ENCODE measurements at places on chromosomes 6 and 20.
A peak's percentile ranks its signal among the peaks of the same experiment; 100 is the strongest.

GRCh38 chr6:107495196-107495643, 5.3 kb downstream of the SOBP start:
- peak; percentile 69 for DNase-seq

DNA sequence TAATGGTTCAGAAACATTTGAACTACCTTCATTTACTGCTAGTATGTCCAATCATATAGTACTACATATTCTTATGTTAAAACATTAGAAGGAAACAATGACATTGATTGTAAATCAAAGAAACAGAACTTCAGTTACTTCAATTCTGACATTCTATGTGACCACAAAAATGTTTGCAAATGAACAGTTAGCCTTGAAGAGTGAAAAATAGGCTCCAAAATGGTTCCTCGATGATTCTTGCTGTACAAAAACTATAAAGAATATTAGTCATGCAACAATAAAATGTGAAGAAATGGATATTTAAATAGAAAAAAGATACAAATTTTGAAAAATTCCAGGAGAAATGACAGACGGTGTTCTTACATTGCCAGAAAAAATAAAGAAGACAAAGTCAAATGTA, 686.9 kb downstream of the BCKDHB start:
- no peak for DNase-seq

GRCh38 chr6:124064317-124065113, 260.9 kb downstream of the NKAIN2 start:
- no peak for DNase-seq

DNA sequence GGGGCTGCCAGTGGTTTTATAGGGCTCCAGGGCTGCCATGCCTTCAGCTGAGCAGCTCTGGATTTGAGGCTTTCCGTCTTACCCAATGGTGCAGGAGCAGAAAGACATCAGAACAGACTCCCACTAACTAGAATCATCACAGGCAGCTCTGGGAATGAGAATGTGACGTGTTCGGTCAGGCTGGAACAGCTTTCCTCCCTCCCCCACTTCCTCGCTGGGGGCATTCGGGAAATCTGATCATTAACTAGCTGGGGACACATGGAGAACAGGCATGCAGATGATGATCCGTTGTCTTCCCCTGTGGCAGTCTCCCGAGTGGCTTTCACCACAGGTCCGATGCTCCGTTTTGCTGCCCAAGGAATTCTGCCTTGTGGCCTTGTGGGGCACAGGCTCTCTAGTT, 5.5 kb upstream of the MTG2 start:
- DNase-seq, result no peak

DNA sequence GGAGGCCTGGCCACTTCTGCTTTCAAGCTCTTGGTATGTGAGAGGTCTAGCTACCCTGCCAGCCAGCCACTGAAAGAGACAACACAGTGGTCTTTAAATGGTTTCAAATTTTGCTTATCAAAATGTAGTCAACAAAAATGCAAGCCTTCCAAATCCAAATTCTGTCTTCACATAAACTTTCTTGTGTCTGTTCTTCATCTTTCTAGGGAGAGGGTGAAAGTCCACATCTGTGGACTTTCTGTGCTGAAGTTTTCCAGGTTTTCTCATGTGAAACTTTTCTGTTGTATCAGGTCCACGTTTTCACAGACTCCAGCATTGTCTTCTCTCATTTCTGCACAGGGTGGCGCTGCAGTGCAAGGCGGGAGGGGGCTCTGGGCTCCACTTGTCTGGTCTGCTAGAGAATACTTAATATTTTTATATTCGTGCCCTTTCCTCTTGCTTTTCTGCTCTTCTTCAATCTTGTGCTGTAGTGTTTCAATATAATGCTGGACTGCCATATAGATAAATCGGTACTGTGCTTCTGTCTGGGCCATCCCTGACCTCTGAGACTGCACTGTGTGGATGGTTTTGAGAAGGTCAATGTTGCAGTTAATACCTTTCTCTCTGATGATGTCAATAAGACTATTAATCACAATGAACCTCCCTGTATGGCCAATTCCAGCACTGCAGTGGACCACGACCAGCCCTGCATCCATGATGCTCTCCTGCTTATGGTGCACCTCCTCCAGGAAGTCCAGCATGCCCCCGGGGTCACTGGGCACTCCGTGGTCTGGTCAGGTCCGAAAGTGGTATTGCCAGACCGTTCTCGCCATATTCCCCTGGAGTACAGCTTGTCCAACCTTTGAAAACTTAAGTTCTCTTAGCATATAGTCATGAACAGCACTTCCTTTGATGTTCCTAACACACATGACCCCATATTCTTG, 161.6 kb upstream of the TNFAIP3 start:
- peak; percentile 62 for DNase-seq

DNA sequence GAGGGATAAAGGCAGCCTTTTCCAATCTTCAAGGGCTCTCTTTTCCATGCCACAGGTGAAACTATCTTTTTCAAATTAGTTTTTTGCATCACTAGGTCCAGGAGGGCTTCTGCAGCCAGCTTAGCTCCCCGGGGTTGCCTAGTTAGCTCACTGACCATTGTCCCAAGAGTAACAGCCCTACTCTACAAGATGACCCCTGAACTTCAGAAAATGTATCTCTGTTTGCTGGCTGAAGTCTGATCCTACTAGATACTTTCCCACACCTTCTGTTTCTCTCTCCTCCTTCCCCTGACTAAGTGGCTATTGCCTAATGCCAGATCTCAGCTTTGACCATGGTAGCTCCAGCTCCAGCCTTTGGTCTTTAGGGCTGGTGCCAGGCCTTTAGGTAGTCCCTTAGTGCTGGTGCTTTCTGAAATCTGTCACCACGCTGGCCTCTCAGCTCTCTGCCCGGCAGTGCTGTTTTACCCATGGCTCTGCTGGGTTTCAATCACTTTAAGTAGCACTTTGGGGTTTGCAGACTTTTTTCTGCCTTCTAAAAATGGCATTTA, 255.1 kb downstream of the RNGTT start:
- peak; percentile 8 for DNase-seq

DNA sequence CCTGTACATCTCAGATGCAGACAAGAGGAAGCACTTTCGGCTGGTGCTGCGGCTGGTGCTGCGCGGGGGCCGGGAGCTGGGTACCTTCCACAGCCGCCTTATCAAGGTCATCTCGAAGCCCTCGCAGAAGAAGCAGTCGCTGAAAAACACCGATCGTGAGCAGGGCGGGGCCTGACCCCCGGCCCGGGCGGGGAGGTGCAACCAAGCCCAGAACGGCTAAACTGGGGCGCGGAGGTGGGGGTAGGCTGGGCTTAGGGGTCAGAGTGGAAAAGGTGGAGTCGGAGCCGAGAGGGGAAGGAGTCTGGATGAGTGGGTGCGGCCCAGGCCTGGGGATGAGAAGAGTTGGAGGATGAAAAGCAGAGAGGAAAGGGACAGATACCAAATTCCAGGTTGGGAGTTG, 4.1 kb upstream of the MATN4 start:
- DNase-seq, result no peak

DNA sequence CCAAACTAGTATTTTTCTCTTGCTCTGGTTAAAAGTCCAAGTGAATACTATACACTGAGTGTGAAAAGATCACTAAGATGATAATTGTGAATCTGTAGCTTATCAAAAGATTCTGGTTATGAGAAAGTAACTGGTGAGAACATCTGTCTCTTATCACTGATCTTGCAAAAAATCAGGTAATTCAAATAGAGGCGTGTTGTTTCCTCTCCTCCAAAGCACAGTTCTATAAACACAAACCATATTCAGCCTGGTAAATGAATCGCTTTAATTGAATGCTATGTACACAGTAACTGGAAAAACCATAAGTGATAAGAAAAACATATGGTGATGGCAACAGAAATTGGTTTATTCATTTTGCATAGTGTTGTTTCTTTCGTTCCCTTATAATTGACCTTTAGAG, 161.0 kb downstream of the RALGAPA2 start:
- DNase-seq, result no peak

DNA sequence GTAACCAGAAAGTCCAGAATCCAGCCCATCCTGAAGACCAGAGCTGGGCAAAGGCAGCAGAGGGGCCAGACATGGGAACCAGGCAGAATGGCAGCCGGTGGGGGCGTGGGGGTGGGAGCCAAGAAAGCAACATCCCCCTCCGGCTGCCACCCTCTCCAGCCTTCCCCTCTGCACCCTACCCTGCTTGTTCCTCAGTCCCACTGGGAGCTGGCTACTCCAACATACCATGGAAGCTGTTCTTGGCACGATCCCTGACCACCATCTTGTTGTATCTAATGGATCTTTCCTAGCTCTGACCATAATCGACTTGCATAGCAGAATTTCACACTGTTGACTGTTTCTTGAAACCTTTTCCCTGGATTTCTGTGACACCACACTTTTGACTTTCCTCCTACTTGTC, 30.2 kb downstream of the ADA start:
- DNase-seq, result no peak

DNA sequence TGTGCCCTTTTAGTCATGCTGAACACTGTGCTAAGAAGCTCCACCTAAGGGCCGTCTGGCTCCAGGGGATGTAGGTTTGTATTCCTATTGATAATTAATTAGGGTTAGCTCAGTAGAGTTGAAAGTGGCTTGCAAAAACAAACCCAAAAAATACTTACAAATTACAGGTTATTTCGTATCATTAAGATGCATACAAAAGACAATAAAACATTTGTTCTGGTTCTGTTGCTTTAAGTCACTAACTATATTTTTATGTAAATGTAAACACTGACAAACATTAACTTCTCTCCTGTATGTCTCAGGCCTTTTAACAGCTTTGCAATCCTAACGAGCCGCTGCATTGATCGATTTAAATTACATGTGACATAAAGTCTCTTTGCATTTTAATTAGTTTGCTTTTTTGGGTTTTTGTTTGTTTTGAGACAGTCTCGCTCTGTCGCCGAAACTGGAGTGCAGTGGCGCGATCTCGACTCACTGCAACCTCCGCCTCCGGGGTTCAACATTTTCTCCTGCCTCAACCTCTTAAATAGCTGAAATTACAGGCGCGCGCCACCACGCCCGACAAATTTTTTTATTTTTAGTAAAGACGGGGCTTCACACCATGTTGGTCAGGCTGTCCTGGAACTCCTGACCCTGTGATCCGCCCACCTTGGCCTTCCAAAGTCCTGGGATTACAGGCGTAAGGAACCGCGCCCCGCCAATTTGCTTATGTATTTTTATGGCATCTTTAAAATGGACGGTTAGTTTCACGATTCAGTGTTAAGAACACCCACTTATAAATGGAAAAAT, 110.9 kb downstream of the HFE start:
- peak; percentile 41 for DNase-seq

Measured in fibroblast of mammary gland (primary cell).